Stimulated activated CD8-positive, alpha-beta memory T cell treated with anti-CD3 and anti-CD28 coated beads, Interleukin-4, amount 100 ng/mL, for 1 hour (primary cell): ENCODE measurements at places on chromosomes 16 and 17.

GRCh38 chr17:65066901-65067300, 10.4 kb upstream of the GNA13 start:
- no peak for DNase-seq

GRCh38 chr16:85528528-85529387, 84.4 kb upstream of the GSE1 start:
- DNase-seq, result no peak

DNA sequence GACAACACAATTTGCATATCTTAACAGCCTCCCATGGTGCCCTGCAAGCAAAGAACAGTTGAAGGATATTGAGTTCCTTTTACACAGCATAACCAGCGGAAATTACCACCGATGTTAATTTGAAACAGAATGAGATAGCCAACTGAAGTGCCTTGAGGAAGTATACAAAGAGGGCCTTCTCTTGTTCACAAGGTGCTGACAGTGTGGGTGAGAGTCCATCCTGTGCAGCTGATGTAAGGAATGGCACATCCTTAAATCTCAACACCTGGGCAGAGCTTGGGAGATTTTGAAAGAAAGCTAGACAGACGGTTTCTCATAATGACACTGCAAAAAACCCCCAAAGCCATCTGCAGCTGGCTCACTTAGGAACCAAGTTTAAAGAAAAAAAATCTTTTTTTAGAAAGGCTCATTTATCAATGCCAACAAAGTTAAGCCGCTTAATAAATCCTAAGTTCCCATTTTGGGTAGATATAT, 818.6 kb downstream of the KCNJ2 start:
- no peak for DNase-seq

- no peak for DNase-seq
These were observed 4.8 kb upstream of the C1QL1 start for GRCh38 chr17:44972953-44973352.

- no peak for DNase-seq
These were observed 57.8 kb downstream of the BAHCC1 start for GRCh38 chr17:81453076-81453475.

GRCh38 chr16:15674571-15674970, 24.5 kb downstream of the NDE1 start:
- DNase-seq, result no peak

DNA sequence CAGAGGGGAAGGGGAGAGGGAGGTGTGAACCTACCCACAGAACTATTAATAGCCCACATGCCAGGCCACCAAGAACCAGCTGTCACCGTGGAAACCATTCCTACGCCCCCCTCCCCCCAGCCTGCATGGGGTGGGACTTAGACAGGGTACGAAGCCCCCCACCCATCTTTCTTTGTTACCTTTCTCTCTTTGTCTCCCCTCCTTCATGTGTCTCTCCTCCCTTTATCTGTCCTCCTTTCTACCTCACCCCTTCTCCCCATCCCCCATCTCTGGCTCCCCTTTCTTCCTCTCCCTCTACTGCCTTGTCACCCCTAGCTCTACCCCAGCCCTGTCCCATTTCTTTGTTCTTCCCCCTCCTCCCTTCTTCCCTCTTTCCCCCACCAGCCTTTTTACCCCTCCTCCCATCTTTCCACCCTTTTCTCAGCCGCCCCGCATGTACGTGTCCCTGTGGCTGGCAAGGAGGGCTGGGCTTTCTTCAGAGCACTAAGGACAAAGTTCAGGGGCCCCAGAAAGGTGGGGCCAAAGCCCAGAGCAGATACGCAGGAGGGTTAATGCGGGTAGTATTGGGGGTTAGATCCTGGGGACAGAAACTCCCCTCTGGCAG, 8.0 kb downstream of the THRA start:
- no peak for DNase-seq

GRCh38 chr17:43341715-43342588, 56.8 kb upstream of the ARL4D start:
- DNase-seq, result no peak

GRCh38 chr17:55366020-55366481, 55.6 kb downstream of the MMD start:
- no peak for DNase-seq

- DNase-seq, result no peak
These were observed 57.5 kb downstream of the CYTH1 start for GRCh38 chr17:78724544-78724943.

GRCh38 chr17:73399056-73399455, 87.3 kb upstream of the CDC42EP4 start:
- no peak for DNase-seq
